Amygdala (tissue), 56 donors: ENCODE measurements at places on chromosomes 2 and 18.

DNA sequence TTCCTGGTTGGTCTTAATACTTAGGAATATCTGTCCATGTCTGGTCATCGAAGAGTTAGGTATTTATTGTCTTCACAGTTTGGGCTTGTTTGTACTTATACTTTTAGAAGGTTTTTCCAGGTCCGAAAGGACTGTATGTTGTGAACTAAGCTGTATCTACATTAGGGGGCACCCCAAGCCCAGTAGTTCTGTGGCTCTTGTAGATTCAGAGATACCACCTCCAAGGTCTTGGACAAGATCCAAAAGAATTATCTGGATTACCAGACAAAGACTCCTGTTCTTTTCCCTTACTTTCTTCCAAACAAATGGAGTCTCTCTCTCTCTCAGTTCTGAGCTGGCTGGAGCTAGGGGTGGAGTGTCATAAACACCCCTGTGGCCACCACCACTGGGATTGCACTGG is 328.7 kb downstream of the ZNF804A start:
- DNase-seq: no peak

DNA sequence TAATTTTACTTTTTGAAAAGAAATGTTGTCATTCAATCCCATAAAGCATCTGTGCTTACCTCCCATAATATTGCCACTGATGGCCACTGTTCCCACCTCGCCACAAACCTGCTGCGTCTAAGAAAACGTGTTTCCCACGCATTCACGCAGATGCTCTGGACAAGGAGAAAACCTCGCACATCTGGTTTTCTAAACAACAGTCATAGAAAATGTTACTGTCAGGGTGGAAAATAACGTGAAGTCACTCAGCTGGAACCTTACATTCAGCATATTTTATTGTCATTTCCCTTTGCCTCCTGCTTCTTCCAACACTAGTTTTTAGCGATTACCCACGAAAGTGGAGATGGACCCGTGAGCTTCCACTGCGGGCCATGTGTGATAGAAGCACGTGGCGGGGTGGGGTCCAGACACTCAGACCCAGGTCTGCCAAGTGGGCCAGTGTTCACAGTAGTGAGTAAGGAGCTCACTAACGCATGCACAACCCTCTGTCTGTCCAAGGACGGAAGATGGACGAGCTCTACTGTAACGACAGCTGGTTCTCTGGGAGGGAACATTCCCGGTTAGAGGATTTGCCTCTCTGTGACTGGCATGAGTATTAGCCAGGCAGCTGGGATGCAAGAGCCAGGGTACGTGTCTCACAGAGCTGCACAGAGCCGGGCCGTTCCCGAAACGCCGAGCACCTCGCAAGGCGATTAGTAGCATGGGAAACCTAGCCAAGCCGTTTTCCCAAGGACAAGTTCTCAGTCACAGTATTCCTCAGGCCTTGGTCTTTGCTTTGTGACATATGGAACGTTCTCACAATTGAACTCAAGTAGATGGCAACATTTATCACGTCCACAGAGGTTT is 94.5 kb downstream of the MTCL1 start:
- DNase-seq: no peak

DNA sequence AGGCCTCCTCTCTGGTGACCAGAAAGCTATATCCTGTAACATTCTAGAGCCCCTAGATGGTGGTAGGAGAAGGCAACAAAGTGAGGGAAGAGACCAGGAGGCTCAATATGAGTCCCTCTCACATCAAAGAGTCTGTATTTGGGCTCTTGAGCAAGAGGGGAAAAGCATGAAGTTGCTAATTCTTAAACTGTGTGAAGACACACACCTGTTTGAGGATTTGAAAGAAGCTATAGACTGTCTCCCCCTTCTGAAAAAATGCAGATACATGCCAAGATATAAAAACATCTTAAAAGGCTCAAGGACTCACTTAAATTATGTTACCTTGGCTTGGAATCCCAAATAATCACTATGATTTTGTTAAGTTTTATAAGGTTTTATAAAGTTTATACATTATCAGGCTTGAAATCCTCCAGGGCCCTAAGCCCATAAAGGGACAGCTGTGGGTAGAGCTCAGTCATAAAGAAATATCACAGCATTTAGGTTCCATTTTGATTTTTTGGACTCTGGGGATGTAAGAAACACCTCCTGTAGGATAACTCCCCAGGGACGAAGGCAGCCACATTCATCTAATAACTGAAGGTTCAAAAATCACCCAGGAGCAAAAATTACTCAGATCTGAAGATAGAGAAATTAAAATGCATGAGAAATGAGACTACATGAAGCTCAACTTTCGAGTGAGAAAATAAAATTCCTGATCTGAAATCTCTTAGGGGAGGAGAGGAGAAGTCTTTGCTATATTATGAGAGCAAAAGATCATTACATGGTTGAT is 136.1 kb upstream of the LGALSL start:
- no peak for DNase-seq

GRCh38 chr2:29532436-29532835 is 388.9 kb downstream of the ALK start:
- no peak for DNase-seq

DNA sequence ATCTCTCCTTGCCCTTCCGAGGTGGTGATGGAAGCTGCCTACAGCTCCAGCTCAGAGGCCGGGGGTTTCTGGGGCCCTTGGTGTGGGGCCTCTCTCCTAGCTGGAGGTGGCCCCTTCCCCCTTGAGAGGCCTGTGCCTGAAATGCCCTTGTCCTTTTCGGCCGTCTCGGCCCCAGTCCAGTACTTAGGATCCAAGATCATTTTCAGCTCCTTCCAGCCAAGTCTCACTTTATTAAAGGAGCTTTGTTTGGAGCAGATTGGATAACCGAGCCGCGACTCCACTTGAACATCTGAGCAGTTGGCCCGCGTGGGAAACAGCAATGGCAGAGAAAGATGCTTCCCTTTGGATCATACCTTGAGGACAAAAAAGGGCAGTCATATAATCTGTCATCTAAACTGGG is 125.0 kb downstream of the NEDD4L start:
- DNase-seq: no peak

DNA sequence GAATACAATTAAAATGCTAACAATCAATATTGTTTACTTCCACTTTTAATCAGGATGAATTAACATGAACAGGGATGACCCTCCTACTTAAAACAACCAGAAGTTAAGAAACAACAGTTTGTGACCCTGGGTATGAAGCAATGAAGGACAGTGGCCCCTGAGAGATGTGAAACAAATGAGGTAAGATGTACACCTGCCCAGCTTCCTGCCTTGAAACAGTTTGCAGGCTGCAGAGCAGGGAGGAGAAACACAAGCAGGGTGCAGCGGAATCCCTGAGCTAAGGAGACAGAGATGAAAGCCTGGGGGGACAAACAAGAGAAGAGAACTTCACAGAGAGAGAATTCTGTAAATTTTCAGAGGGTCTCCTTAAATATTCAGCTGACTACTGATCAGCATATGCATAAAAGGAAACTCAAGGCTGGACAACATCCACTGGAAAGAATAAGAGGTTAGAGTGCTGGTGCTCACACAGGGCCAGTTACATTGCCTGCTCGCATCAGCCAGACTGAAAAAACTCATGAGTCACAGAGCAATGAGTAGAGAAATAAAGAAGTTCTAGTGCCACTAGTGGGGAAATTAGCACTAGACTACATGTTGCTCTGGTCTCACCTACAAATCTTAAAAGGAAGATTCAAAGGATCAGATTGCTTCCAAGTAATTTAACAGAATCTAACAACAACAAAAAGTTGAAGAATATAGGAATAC is 106.4 kb downstream of the PID1 start:
- no peak for DNase-seq

DNA sequence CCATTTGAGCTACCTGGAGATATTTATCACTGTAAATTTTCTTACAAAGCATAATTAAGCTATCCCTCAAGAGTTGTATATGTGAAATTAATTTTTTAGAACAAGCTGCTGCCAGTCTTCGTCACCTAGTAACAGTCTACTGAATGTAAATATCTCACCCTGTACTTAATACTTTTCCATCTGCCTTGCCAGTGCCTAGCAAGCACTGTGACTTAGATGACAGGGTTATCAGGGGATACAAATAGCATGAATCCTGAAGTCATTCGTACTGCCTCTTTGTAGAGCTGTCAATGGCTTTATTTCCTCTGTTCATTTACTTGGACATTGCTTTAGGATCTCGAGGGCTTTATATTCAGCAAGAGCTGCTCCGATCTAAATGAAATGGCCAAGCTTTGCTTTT is 763.6 kb downstream of the ADCYAP1 start:
- DNase-seq: no peak

- DNase-seq: no peak
Observed at GRCh38 chr2:98473995-98474780, 29.5 kb downstream of the INPP4A start.

DNA sequence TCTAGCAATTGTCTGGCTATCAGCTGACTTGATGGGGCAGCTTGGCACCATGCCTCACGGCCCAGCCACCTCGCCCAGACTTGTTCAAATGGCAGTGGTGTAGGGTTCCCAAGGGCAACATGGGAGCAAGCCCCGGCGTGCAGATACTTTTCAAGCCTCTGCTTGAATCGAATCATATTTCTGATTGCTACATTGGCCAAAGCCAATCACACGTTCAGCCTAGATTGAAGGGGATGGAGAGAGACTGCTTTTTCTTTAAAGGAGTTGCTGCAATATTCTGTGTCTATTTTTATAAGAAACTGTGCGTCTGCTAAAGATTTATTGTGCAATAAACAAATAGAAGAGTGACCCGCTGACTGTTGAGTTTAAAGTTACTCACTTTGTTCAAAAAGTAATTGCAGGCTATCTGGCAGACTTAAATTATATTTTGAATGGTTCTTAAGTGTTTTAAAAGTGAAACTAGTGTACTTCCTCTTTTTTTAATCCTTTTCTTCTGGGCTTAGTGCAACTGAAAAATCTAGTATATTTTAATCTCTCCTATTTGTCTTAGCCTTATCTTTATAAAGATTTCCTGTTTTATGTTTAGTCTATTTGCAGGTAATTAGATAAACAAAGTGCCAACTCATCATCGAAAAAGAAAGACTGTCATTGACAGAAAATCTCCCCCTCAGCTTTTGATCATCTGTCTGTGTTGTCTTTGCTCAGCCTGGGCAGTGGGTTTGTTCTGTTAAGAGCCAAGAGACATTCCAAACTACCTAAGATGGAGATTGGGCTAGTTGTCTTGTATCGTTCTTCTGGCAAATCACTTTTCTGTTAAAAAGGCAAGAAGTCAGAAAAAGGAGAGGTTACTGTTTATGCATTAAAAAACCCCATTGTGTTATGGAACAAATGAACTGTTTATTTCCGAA is 156.1 kb downstream of the TPGS2 start:
- DNase-seq: no peak

DNA sequence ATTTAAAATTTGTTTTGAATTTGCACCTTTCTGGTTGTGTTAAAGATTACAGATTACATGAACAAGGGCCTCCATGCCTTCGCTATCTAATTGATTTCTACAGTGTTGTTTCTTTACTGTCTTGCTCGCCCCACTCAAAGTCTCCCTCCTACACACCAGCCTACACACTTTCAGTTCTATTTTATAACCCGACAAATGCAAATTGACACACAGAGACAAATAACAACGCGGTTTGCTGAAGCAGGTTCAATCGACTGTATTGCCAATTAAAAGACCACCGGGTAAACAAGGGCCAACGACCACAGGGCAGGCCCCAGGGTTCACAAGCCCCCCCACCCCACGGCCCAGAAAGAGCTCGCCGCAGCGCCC is 869 bp downstream of the STARD7 start:
- DNase-seq: no peak

- no peak for DNase-seq
Observed at GRCh38 chr2:65583061-65583460, 150.7 kb upstream of the SPRED2 start.

DNA sequence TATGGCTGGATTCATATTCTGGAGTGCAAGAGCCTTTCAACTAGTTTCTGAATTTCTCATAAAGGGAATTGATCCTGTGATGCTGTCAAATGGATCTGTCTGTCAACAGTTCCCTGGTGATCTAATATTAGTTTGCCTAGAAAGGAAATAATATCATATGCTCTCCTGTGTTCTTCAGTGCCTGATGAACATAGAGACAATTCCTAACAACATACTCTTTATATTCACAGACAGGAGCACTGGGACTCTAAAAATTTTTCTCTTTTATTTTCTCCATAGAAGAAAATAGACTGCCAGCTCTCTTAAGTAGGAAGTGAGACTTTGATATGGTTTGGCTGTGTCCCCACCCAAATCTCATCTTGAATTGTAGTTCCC is 259.7 kb downstream of the TMX3 start:
- no peak for DNase-seq

GRCh38 chr2:104539649-104540048 is 314.3 kb upstream of the POU3F3 start:
- DNase-seq: no peak

GRCh38 chr2:204913854-204914464 is 368.7 kb downstream of the PARD3B start:
- DNase-seq: no peak

DNA sequence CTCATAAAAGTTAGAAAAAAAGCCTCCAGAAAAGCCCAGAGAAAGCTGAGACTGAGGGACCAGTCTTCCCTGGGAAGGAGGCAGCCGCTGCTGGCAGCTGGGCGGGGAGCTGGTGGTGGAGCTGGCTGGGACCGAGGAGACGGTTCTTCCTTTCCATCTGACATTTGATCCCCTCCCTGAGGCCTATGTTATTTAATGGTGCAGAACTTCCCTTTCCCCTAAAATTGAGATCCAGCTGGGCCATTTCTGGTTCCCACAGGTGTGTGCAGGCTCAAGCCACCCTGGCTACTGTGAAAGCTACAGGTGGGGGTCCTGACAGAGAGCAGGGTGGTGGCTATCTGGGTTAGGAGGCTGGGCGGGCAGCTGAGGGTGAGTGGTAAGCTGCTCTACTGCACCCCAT is 81.5 kb upstream of the FZD7 start:
- no peak for DNase-seq

DNA sequence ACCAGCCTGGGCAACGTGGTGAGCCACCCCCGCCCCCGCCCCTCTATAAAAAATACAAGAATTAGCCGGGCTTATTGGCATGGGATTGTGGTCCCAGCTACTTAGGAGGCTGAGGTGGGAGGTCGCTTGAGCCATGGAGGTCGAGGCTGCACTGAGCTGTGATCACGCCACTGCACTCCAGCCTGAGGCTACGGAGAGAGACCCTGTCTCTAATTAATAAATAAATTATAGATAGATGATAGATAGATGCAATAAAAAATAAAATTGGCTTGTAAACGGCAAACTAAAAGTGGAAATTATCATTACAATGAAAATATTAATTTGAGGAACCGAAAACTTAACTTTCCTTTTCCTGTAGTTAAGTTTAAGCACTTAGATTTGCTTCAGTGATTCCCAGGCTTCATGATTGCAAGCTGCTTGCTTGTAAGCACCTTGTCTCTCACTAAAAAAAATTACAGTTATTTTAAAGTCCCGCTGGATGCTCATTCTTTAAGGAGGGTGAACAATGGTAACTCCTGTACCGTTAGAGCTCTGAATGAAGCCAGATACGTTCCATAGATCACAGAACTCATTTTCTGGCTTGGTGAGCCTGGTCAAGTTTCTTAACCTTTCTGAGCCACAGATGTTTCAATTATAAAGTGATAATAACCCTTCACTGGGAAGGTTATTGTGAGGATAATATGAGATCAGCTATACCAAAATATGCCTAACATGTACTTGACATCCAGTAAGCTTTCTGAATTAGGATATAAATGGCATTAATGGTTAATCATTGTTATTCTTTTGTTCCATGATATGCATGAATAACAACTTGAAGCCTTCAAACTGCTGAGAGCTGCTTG is 9.3 kb upstream of the NARS1 start:
- DNase-seq: no peak
